ENCODE measurements at places on chromosomes 16 and 17.

GRCh38 chr16:6132121-6132520 lies 1034.5 kb upstream of the EEF2KMT start:
- DNase-seq = no peak

- DNase-seq = peak; percentile 49
Measured at GRCh38 chr17:80254396-80255251, 6.0 kb upstream of the RNF213 start.

GRCh38 chr17:65093930-65094329 lies 37.4 kb upstream of the GNA13 start:
- no peak for DNase-seq

DNA sequence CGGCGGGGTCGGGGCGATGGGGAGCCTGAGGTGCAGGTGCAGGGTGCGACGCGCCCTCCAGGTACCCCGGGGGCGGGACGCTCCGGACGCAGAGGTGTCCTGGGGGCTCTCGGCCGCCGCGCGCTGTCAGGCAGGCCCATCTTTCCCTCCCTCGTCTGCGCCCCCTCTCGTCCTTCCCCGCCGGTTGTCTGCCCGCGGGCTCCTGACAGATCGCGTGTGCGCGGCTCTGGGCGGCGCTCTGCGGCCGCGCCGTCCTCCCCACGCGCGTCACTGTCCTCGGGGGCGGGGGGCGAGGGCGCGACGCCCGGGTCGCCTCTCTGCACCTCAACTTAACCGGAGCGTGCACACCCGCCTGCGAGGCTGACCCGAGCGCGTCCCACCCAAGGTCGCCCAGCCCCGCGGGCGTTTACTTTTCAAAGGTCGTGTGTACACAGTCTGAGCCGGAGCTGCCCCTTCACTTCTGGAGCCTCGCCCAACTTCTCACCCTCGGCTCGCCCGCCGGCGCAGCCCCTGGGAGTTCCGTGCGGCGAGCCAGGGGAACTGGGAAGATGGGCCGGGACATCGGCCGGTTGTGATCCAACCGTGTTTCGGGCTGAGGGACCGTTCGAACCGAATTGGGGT lies 512 bp downstream of the AKAP1 start:
- peak; percentile 72 for DNase-seq

- DNase-seq = no peak
Measured at GRCh38 chr17:27807567-27808470, 7.5 kb upstream of the NOS2 start.

DNA sequence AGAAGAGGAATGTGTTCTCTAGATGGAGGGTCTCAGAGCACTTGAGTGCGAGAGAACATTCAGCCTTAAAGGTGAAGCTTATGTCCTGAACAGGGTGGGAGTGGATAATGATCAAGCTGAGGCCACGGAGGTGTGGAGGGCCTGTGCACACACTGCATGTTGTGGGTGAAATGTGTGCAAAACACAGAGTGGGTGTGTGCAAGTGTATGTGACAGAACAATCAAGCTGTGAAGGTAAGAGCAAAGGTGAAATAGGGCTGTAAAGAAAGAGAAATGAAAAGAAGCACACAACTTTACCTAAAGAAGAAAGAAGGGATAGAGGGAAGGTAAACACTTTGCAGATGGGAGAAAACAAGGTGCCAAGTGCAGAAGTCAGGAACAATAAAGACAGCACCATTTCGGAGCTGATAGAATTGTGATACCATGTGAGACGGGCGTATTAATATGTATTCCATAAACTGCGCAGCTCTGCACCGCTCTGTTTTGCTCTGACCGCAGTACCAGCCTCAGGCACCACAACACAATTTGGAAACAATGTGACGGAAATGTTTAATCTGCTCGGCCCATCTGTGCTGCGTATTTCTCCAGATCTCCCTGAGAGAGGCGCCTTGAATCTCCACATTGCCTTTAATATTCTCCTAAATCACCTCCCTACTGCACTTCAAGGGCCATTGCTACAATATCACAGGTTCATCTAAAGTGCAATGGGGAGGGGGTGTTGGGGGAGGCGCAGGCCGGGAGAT lies 40.6 kb downstream of the SNX11 start:
- DNase-seq = no peak

GRCh38 chr17:45902892-45903346 lies 8.6 kb downstream of the MAPT start:
- DNase-seq = no peak

DNA sequence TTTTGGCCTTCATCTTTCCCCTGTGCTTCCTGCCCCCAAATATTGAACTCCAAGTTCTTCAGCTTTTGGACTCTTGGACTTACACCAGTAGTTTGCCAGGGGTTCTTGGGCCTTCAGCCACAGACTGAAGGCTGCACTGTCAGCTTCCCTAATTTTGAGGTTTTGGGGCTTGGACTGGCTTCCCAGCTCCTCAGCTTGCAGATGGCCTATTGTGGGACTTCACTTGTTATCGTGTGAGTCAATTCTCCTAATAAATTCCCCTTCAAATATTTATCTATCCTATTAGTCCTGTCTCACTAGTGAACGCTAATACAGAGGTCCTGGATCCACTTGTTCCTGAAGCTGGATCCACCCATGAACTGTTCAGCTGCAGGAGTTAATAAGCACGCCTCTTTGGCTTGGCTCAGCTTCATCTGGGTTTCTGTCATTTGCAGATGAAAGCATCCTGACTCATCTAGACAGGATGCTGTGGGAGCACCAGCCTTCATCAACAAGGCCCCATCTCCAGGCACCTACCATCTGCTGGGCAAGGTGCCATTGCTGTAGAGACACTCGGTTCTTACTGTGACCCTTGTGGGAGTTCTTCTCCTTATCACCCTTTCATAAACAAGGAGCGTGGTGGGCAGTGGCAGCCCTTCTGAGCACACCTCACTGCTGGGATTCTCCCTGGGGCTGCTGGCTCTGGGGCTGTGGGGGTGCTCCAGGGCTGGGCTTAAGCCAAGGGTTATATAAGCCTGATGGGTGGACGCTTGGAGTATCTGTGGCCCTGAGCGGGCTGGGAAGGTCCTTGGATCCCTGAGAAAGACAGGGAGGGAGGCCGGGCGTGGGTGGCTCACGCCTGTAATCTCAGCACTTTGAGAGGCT lies 23.1 kb downstream of the LAT start:
- peak; percentile 52 for DNase-seq

DNA sequence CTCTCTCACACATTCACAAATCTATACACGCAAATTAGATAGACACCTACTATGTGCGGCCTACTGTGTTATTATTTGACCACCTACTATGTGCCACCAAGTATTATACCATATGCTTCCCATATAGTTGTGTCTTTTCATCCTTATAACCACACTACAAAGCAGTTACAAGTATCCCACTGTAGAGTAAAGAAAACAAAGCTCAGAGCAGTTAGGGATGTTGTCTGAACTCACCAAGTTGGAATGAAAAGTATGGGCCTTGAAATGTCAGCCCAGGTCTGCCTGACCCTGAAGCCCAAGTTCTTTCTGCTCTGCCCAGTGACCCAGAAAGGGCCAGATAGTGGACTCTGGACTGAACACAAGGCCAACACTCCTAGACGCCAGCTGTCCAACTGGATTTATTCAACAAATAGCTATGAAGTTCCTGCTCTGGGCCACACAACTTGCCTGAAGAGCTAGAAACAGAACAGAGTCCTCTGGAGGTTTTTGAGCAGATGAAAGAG lies 8.5 kb downstream of the KRT37 start:
- DNase-seq = no peak

DNA sequence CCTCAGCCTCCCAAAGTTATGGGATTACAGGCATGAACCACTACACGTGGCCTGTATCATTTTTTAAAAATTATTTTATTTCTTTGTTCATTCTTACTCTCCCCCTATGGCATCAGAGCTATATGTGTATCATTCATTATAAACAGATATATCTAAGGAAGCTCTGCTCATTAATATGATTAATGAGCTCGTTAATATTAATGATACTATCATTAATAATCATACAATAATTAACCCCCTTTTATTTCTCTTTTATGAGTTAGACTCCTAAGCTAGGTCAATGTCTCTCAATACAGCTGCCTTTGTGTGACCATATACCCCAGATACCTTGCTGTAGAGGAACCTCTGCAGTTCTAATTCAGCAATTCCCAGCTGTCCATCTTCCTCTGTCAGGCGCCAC lies 4.5 kb upstream of the RSKR start:
- no peak for DNase-seq

DNA sequence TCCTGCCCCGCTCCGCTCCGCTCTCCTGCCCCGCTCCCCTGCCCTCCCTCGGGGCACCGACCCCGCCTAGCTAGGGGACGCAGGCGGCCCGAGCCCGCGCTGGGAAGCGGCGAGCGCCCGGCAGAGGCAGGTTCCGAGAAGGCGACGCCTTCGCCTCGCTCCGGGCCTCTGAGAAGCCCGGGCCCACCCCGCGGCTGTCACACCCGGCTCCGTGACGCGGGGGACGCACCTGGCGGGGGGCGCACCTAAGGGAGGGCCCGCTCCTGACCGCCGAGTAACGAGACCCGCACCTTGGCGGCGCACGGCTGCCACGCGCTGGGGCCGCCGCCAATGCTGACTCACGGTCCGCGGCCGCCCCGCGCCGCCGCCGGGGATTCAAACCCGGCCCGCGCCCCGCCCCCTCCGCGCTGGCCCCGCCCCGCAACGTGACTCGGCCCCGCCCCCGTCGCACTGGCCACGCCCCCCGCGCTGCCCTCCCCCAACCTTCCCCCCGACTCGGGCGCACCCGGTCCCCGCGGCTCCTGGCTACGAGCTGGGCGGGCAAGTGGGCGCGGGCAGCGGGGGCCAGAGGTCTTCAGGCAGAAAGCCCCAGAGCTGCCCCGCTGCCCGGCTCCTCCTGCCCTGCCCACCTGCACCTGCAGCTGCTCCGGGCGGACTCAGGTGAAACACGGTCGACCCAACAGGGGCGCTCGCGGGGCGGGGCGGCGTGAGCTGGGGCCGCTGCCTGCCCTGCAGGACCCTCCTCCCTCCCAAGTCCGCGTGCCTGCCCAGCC lies 27.8 kb downstream of the GNPTG start:
- peak; percentile 76 for DNase-seq

- peak; percentile 75 for DNase-seq
Measured at GRCh38 chr17:50052822-50053653, 2.9 kb upstream of the ITGA3 start.
